ENCODE measurements at places on chromosomes 13 and 19.

DNA sequence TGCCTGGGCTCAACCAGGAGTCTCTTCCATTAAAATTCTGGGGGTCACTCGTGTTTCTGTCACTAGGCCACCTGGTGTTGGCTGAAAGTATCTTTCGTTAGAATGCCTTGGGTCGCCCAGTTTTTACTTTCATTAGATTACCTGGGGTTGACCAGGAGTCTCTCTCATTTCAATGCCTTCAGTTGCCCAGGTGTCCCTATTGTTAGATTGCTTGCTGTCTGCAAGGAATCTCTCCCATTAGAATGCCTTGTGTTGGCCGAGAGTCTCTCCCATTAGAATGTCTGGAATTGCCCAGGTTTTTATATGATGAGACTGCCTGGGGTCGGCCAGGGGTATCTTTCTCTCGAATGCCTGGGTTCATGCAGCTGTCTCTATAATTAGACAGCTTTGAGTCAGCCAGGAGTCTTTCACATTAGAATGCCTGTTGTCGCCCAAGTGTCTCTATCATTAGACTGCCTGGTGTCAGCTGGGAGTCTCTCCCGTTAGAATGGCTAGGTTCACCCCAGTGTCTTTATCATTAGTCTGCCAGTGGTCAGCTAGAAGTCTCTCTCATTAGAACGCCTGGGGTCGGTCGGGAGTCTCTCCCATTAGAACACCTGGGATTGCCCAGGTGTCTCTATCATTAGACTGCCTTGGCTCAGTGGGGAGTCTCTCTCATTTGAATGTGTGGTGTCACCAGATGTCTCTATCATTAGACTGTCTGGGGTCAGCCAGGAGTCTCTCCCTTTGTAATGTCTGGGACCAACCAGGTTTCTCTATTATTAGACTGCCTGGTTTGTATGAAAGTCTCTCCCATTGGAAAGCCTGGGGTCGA is 1446.8 kb downstream of the UQCRFS1 start:
- H3K36me3 ChIP-seq: no peaks in the 10 kb centered on the region
- H3K4me1 ChIP-seq: no peaks in the 10 kb centered on the region
- H3K4me3 ChIP-seq: no peak overlapping the region
- no peaks in the 10 kb centered on the region for H3K27me3 ChIP-seq
- H3K27ac ChIP-seq: no peak overlapping the region
- no peak for DNase-seq

GRCh38 chr13:77176350-77176749 is 149.4 kb upstream of the FBXL3 start:
- peaks cover 7% of the 10 kb centered on the region for H3K4me1 ChIP-seq
- DNase-seq: no peak
- no peaks in the 10 kb centered on the region for H3K27me3 ChIP-seq
- no peak overlapping the region for H3K4me3 ChIP-seq
- peaks cover 44% of the 10 kb centered on the region for H3K36me3 ChIP-seq

DNA sequence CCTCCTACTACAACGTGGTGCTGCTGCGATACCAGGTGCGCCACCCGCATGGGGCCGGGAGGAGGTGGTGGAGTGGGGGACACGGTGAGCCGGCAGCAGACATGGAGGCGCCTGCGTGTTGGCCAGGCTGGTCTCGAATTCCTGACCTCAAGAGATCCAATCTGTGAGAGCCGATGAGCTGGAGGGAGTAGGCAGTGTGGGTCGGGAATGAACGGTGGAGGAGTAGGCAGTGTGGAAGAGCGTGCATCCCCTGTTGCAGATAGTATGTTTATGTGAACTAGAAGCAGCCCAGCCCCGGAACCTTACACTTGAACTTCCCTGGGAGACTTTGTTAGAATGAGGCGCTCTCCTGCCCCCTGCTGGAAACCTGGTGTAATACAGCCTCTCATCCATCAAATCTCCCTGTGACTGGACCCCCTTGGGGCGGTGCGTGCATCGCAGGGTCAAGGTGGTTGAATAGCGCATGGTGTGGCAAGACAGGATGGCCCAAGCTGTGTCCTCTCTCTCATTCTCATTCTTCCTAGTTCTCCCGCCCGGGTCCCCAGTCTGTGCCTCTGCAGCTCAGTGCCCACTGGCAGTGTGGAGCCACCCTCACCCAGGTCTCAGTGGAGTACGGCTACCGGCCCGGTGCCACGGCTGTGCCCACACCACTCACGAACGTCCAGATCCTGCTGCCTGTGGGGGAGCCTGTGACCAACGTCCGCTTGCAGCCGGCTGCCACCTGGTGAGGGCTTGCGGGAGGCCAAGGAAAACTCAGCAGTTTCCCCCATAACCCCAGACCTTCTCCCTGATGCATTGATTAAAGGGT is 10.5 kb upstream of the B3GNT3 start:
- H3K27ac ChIP-seq: no peak overlapping the region
- peaks cover 27% of the 10 kb centered on the region for H3K36me3 ChIP-seq
- H3K4me3 ChIP-seq: no peak overlapping the region
- no peaks in the 10 kb centered on the region for H3K27me3 ChIP-seq
- H3K4me1 ChIP-seq: peaks cover 3% of the 10 kb centered on the region

DNA sequence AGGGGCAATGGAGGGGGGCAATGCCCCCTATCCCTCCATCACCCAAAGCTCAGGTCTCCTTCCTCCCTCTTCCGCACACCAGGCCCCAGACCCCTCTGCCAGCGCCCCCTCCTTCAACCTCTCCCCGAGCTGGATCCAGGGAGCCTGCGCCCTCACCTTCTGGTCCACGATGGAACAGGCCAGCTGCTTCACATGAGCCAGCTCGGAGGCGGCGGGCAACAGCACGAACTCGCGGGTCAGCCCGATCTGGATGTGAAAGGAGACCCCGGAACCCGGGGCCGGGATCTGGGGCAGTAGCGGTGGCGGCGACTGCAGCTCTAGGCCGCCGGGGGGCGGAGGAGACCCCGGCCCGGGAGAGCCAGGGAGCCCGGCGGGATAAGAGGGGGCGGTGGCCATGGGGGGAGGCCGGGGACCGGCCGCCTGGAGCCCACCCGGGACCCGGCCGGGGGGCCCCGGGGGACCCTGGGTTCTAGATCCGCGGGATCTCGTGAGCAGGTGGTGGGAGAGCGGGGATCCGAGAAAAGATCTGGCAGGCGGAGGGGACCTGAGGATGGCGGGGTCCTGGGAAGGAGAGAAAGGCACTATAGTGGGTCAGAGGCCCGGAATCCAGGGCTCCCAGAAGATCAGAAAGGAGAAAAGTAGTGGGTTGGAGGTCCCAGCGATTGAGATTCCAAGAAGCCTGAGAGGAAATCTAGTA is 791 bp downstream of the PRKD2 start:
- H3K36me3 ChIP-seq: peaks cover 35% of the 10 kb centered on the region
- peak overlapping the region; percentile 96 for H3K27ac ChIP-seq
- peaks cover 33% of the 10 kb centered on the region for H3K4me1 ChIP-seq
- no peaks in the 10 kb centered on the region for H3K27me3 ChIP-seq

GRCh38 chr13:41224113-41225110 is 30.0 kb upstream of the KBTBD7 start:
- no peaks in the 10 kb centered on the region for H3K4me1 ChIP-seq
- no peak overlapping the region for H3K4me3 ChIP-seq
- H3K36me3 ChIP-seq: peaks cover 16% of the 10 kb centered on the region
- no peak overlapping the region for H3K27ac ChIP-seq
- no peak for DNase-seq
- H3K27me3 ChIP-seq: no peaks in the 10 kb centered on the region

GRCh38 chr19:45798995-45799517 is 6.4 kb upstream of the DMWD start:
- no peaks in the 10 kb centered on the region for H3K36me3 ChIP-seq
- no peak overlapping the region for H3K27ac ChIP-seq
- H3K4me1 ChIP-seq: peaks cover 6% of the 10 kb centered on the region
- no peak overlapping the region for H3K4me3 ChIP-seq
- H3K27me3 ChIP-seq: peaks cover 42% of the 10 kb centered on the region

- H3K4me1 ChIP-seq: no peaks in the 10 kb centered on the region
- no peaks in the 10 kb centered on the region for H3K36me3 ChIP-seq
These were observed 197.0 kb downstream of the PCDH9 start for GRCh38 chr13:67033170-67033569.

- no peak for DNase-seq
- no peaks in the 10 kb centered on the region for H3K36me3 ChIP-seq
- H3K27ac ChIP-seq: no peak overlapping the region
- H3K27me3 ChIP-seq: no peaks in the 10 kb centered on the region
- H3K4me3 ChIP-seq: no peak overlapping the region
These were observed 25.0 kb upstream of the NCCRP1 start for GRCh38 chr19:39171479-39172465.

DNA sequence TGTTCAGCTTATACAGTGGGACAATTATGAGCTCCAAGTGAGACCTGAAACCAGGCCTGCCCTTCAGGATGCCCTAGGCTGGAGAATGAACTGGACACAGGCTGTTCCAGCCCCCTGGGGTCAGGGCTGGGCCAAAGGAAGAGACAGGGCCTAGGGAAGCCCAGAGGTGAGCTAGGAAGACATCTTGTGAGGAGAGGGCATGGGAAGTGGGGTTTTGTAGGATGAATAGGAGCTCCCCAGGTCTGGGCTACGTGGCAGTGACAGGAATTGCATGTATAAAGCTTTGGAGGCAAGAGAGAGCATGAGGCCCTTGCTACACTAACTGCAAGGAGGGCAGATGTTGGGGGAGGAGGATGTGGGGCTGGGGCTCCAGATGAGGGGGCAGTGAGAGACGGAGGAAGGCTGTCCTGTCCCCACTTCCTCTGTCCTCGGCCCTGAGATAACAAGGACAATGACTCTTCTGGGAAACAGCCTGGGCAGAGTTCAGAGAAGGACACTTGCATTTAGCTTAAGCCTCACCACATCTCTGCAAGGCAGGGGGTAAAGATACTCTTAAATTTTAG is 1.5 kb upstream of the TBXA2R start:
- peaks cover 8% of the 10 kb centered on the region for H3K4me1 ChIP-seq
- H3K36me3 ChIP-seq: peaks cover 6% of the 10 kb centered on the region

- H3K36me3 ChIP-seq: peaks cover 7% of the 10 kb centered on the region
- H3K4me3 ChIP-seq: no peak overlapping the region
- H3K4me1 ChIP-seq: peaks cover 17% of the 10 kb centered on the region
- H3K27me3 ChIP-seq: no peaks in the 10 kb centered on the region
- DNase-seq: no peak
- peak overlapping the region; percentile 57 for H3K27ac ChIP-seq
These were observed 15.9 kb downstream of the ZNF787 start for GRCh38 chr19:56105090-56105701.

- no peak overlapping the region for H3K4me3 ChIP-seq
- H3K4me1 ChIP-seq: no peaks in the 10 kb centered on the region
- DNase-seq: no peak
These were observed 139.9 kb upstream of the PCDH9 start for GRCh38 chr13:67369895-67370660.

DNA sequence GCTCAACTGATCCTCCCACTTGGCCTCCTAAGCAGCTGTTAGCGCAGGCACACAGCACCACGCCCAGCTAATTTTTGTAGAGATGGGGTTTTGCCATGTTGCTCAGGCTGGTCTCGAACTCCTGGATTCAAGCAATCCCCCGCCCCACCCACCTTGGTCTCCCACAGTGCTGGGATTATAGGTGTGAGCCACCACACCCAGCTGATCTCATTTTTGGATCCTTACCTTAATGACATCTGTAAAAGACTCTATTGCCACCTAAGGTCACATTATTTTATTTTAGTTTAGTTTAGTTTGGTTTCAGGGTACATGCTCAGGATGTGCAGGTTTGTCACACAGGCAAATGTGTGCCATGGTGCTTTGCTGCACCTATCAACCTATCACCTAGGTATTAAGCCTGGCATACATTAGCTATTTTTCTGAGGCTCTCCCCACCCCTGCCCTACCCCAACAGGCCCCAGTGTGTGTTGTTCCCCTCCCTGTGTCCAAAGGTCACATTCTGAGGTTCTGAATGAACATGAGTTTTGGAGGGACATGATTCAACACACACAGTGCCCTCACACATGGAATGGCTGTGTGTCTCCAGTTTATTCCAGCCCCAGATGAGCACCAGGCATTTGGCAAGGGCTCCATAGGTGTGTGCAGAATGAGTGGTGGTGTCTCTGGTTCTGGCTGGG is 1.3 kb downstream of the OR10H5 start:
- no peak overlapping the region for H3K4me3 ChIP-seq
- no peaks in the 10 kb centered on the region for H3K27me3 ChIP-seq
- DNase-seq: no peak
- no peaks in the 10 kb centered on the region for H3K36me3 ChIP-seq
- no peak overlapping the region for H3K27ac ChIP-seq

DNA sequence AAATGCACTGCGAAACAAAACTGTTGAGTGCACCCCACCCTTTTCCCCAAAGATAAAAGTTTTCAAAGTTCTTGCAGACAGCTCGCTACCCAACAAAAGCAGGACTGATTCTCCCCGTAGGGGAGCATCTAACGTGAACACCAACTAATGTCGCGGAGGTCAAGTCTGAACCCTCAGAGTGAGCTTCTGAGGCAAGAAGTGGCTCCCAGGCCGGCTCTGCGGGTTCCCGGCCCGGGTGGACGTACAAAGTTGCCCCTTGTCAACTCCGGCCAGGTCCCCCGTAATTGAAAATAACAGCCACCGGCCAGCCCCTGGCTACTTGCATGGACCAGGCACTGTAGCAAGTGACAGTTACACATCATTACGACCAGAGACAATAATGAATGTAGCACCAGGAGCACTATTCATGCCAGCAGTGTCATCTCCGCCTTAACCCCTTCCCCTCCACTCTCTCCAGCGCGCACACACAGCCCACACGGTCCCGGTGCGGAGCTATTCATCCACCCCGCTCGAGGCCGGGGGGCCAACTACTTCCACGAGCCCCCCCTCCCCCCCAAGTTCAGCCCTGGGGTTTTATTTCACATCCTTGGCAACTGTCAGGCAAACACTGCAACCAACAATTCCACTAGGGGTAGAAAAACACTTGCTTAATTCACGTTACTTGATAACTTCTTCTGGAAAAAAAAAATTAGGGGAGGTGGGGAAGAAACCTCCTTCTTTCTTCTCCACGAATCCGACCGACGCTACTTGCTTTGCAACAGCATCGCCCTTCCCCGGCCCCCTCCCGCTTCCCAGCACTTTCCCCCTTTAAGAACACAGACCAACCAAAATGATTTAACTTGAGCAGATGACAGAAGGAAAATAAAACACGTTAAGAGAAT is 1.2 kb downstream of the KLF12 start:
- peaks cover 2% of the 10 kb centered on the region for H3K36me3 ChIP-seq
- H3K27ac ChIP-seq: peak overlapping the region; percentile 99
- no peaks in the 10 kb centered on the region for H3K27me3 ChIP-seq
- H3K4me3 ChIP-seq: no peak overlapping the region
- peaks cover 35% of the 10 kb centered on the region for H3K4me1 ChIP-seq
- DNase-seq: peak; percentile 64

DNA sequence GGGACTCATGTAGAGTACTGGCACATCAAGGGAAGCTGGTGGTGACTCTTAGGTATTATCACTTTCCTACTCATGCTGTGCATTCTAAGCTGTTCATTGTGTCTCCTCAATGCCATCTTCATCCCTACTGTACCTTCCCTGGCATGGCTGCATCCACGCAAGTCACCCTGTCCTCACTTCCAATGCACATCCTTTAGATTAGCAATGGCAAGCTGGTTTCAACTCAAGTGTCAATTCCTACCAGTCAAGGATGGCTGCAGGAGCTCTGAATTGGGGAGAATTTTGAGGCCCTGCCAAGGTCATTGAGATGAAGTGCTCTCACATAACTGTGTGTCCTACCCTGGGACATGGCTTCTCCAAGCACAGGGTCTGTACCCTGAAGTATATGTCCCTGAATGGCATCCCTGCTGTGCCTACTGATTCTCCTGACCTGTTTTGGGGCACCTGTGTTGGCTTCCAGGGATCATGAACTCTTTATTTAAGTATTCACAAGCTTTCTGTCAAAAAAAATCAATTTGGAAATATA is 24.6 kb downstream of the COL4A1 start:
- H3K4me3 ChIP-seq: no peak overlapping the region
- DNase-seq: no peak
- no peaks in the 10 kb centered on the region for H3K36me3 ChIP-seq
- no peak overlapping the region for H3K27ac ChIP-seq
- peaks cover 14% of the 10 kb centered on the region for H3K27me3 ChIP-seq

GRCh38 chr19:35986664-35987570 is 8.1 kb upstream of the SDHAF1 start:
- no peak for DNase-seq
- H3K27ac ChIP-seq: no peak overlapping the region
- H3K27me3 ChIP-seq: peaks cover 47% of the 10 kb centered on the region
- H3K4me1 ChIP-seq: peaks cover 2% of the 10 kb centered on the region
